ENCODE measurements at places on chromosomes 5 and 9. TPM values are rescaled to one million over a fixed set of nuclear protein-coding genes. Genes with fewer than 3 reads are reported as not detected.

The WDR38 gene
- total RNA-seq: not detected

GRCh38 chr5:113128082-113128481 lies 151.5 kb downstream of the DCP2 start:
- no peak for DNase-seq

The IFNA13 gene
- not detected for total RNA-seq

DNA sequence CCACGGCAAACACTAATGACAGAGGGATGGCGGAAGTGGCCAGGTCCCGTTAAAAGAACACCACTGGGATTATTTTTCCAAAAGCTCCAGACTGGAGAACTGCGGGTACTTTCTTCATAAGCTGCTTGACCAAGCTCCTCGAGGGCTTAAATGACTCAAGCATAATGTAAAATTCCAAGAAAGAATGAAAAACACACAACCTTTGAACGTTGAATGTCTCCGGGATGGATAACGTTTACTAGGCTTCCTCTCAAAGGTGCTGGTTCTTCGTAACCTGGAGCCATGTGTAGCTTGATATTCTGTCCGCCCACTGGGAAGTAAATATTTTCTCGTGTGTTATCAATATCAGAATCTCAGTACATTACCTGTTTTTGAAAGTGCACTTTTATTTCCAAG lies 67.6 kb downstream of the EPB41L4B start:
- no peak for DNase-seq

GRCh38 chr9:73441890-73442818 lies 290.5 kb downstream of the ANXA1 start:
- DNase-seq: no peak

GRCh38 chr5:14501353-14502293 lies 80.0 kb upstream of the OTULINL start:
- no peak for DNase-seq

DNA sequence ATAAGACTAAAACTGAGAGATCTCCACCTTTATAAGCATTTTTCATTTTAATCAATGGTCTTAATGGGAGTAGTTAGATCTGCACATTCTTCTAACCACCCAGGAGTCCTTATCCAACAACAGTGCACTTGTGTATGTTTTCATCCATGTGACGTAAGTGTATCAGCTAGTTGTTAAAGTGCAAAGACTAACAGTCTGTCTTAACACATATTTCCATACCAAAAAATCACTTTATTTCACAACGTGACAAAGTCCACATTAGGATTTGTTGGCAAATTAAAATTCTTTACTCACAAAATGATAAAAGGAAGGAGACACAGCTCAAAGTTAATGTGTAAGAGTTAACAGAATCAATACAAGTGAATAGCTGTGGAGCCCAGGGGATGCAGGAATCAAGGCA lies 1.9 kb upstream of the SMC2 start:
- no peak for DNase-seq

The LHX2 gene
- total RNA-seq: 0.31 TPM

DNA sequence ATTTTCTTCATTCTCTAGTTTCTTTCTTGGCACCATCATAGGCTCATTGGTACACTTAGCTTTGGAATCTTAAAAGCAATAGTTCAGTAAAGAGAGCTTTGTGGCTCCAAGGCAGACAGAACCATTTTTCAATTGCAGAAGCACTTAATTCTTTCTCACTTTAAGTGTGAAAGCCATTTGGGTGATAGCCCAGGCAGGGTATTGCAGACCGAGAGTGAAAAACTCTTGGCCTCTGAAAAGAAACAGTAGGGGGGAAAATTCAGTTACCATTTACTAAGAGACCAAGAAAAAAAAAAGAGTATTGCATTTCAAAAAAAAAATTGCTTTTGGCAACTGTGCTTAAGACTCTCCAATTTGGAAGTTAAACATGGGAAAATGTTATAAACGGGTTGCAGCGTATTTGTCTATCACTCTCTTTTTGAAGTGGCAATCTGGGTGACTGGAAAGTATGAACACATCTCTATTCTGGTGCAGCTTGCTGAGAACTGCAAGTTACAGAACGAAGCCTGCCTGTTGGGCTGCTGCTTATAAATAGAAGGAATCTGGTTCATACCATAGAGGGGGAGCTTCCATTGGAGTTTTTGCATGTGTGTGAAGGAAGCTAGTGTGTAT lies 170.5 kb downstream of the TLE4 start:
- no peak for DNase-seq

DNA sequence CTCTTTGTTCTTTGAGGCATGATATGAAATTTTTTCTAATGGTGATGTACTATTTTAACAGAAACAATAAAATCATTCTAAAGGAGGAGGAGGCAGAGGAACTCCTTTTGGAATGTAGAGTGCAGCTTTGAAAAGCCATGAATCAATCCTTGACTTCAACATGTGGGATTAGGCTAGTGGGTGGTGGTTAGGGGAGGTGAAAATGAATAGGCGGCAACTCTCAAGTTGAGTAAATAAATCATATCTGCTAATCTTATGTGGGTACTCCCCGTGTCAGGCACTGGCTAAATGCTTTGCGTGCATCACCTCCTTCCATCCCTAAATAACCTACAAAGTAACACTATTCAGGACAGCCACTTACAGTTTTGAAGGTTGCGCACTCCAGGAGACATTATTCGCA lies 35.1 kb downstream of the FAM81B start:
- no peak for DNase-seq

The GLT6D1 gene
- total RNA-seq: not detected

DNA sequence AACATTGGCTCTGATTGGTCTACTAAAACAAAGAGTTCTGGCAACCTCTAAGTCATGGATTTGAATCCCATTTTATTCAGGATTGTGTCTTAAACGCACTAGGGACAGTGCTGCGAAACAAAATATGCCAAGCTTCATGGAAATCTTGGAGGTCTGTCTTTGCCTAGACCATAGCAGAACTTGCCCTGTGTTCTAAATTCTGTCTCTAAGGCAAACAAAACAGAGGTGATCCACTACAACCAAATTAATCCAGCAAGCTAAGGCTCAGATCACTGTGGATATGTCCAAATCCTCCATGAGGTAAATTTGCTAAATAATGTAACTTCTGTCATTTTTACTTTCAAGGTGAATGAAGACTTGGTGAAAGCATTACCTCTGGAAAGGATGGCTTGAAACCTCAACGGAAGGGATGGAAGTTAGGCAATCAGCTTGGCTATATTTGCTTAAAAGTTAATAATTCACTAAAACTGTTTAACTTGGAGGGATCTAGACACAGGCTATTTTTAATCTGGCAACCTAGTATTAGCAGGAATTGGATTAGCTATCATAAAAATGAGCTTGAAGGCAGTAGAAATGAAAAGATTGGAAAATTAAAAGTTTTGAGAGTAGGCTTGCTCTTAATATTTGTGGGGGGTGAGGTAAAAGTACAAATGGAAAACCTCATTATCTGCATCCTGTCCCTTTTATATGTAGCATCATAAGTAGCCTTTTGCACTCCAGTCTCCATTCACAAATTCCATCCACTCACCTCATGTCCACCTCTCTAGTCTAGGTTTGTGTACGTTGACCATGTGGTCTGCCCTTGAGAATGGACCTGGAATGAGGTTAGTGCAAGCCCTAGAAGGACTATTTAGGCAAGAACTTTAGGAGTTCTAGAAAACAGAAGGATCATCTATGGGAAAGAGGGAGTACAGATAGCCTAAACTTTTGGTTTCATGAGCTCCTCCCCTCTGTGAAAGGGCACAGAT lies 176.2 kb downstream of the SMC2 start:
- no peak for DNase-seq

DNA sequence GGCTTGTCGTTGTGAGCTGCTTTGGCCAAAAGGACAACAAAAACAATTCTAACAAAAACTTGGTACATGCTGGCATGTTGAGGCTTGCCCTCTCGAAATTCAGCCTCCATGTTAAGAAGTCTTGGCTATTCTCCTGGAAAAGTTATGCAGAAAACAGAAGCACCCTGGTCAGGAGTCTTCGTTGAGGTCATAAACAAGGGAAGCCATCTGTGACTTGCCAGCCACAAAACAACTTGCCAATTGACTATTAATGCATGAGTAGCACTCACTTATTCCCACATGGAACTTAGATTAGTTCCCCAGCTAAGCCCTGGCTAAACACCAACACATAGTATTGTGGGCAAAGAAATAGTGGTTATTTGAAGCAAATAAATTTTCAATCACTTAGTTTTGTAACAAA lies 521.0 kb upstream of the CHD1 start:
- DNase-seq: no peak

The IRX2 gene
- total RNA-seq: 0.83 TPM
